ENCODE measurements at places on chromosomes 4 and X. TPM values are rescaled to one million over a fixed set of nuclear protein-coding genes. Genes with fewer than 3 reads are reported as not detected.

The UGT2B10 gene
- not detected for total RNA-seq

DNA sequence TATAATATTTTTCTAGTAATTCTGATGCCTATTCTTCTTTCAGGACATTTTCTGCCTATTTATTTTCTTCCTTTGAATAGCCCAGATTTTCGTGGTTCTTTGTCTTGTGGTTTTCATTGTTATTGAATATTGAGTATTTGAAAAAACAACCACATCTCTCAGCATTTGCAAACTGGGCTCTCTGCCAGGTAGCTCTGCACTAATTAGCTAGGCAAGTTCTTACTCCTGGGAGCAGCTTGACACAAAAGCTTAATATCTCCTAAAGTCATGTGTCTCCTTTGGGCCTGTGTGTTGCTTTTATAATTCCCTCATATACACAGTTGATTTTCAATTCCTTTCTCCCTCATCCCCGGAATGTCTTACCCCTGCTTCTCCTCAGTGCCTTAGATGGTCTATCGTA lies 413.5 kb upstream of the GRIA3 start:
- no peak overlapping the region for H3K27ac ChIP-seq
- no peaks in the 10 kb centered on the region for H3K27me3 ChIP-seq
- no peak overlapping the region for H3K4me3 ChIP-seq
- DNase-seq: no peak
- no peaks in the 10 kb centered on the region for H3K36me3 ChIP-seq

The SMARCA1 gene
- 70.3 TPM for total RNA-seq

The MAGEB2 gene
- total RNA-seq: not detected

DNA sequence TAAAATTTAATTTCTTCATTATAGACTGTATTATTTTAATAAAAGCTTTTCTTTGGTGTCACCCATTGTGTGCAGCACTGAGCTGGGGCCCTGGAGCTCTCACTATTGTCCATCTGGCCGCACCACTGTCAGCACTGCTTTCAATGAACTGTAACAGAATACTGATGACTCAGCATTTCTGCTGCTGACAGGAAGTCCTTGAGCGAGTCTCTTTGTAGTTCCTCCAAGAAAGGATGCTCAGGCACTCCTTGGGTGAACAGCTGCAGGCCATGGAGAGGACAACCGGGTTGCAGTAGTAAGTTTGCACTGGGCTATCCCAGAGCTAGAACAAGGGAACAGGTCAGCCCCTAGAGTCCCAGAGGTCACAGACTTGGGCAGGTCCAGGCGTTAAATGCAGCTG lies 81.6 kb downstream of the SORBS2 start:
- DNase-seq: peak; percentile 67
- H3K36me3 ChIP-seq: no peaks in the 10 kb centered on the region
- H3K27me3 ChIP-seq: no peaks in the 10 kb centered on the region
- H3K27ac ChIP-seq: peak overlapping the region; percentile 6
- H3K4me1 ChIP-seq: peaks cover 24% of the 10 kb centered on the region
- no peak overlapping the region for H3K4me3 ChIP-seq

The PF4V1 gene
- not detected for total RNA-seq

- H3K27me3 ChIP-seq: no peaks in the 10 kb centered on the region
- no peaks in the 10 kb centered on the region for H3K4me1 ChIP-seq
- no peaks in the 10 kb centered on the region for H3K36me3 ChIP-seq
- no peak overlapping the region for H3K4me3 ChIP-seq
Observed at GRCh38 chrX:153319295-153320046, 2.1 kb downstream of the PNMA6F start.

- no peaks in the 10 kb centered on the region for H3K4me1 ChIP-seq
- H3K27me3 ChIP-seq: no peaks in the 10 kb centered on the region
- H3K27ac ChIP-seq: no peak overlapping the region
- DNase-seq: no peak
- H3K4me3 ChIP-seq: no peak overlapping the region
Observed at GRCh38 chr4:67550451-67550850, 5.1 kb upstream of the CENPC start.

GRCh38 chr4:40967550-40967949 lies 217.8 kb downstream of the NSUN7 start:
- H3K4me1 ChIP-seq: peaks cover 16% of the 10 kb centered on the region
- peak overlapping the region; percentile 47 for H3K27ac ChIP-seq
- H3K4me3 ChIP-seq: no peak overlapping the region
- no peak for DNase-seq
- no peaks in the 10 kb centered on the region for H3K36me3 ChIP-seq

- no peak for DNase-seq
- H3K36me3 ChIP-seq: no peaks in the 10 kb centered on the region
- H3K27ac ChIP-seq: no peak overlapping the region
- no peaks in the 10 kb centered on the region for H3K27me3 ChIP-seq
- H3K4me1 ChIP-seq: no peaks in the 10 kb centered on the region
Observed at GRCh38 chr4:127788517-127788916, 6.4 kb downstream of the HSPA4L start.

GRCh38 chr4:70704931-70705182 lies 16.5 kb downstream of the UTP3 start:
- DNase-seq: no peak
- no peaks in the 10 kb centered on the region for H3K36me3 ChIP-seq
- peak overlapping the region; percentile 75 for H3K4me3 ChIP-seq
- peaks cover 32% of the 10 kb centered on the region for H3K4me1 ChIP-seq

Data from thyroid gland (tissue), 4 donors.